ENCODE measurements at places on chromosomes 12 and 14.

DNA sequence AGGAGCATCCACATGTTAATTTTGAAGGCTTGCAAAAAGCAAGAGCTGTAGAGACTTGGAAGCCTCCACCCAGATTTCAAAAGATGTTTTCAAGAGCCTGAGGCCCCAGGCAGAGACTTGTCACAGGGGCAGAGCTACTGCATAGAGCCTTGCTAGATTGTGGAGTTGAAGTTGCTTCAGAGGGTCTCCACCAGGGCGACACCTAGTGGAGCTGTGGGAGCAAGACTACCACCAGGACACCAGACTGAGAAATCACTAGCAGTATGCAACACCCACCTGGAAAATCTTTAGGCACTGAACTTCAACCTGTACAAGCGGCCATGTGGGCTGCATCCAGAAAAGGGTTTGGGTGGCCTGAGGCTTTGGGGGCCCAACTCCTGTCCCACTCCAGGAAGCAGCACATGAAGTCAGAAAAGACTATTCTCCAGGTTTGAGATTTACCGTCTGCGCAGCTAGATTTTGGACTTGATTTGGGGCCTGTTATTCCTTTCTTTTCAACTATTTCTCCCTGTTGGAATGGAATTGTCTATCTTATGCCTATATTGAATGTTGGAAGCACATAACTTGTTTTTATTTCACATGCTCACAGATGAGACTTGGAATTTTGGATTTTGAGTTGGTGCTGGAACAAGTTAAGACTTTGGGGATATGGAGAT is 508.6 kb downstream of the FLRT2 start:
- no peak for DNase-seq

DNA sequence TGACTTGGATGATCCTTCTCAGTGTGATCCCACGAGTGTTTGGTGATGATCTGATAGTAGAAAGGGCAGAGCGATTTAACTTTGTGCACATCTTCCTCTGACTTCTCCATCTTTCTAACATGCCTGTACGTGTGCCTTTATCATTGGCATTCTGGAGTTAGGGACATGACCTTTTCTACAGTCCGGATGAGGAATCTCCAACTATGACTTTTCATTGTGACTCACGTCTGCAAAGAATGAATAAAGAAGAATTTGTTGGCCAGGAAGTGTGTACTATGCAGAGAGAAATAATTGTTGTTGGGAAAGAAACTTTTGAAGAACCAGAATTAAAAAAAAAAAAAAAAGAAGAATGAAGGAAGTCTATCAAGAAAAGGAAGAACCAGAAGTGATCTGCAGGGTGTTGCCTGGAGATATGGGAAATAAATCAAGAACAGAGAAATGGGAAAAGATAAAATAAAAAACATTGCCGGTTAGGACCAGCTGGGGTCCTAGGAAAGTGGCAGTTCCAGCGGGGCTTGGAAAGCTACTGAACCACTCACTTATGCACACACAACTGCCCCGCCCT is 25.3 kb downstream of the PPFIBP1 start:
- no peak for DNase-seq

DNA sequence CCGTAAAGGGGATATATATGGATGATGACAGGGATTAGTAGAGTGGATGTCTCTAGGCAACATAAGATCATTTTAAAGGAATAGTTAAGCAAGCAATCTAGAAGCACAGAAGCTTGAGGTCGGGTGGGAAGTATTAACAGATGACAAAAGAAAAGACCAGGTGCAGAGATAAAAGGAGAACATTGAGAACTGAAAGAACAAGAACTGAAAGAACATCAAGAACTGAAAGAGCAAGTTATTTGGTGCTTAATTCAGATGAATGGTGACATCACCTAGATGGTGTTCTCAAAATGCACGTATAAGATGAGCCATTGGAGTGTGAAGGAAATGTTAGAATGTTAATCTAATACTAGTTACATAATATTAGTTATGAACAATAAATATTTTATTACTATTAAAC is 224.0 kb upstream of the PDE3A start:
- no peak for DNase-seq

- no peak for DNase-seq
Observed at GRCh38 chr12:59619461-59620240, 23.8 kb downstream of the SLC16A7 start.

GRCh38 chr12:99959549-99960170 is 25.1 kb downstream of the ANKS1B start:
- no peak for DNase-seq

DNA sequence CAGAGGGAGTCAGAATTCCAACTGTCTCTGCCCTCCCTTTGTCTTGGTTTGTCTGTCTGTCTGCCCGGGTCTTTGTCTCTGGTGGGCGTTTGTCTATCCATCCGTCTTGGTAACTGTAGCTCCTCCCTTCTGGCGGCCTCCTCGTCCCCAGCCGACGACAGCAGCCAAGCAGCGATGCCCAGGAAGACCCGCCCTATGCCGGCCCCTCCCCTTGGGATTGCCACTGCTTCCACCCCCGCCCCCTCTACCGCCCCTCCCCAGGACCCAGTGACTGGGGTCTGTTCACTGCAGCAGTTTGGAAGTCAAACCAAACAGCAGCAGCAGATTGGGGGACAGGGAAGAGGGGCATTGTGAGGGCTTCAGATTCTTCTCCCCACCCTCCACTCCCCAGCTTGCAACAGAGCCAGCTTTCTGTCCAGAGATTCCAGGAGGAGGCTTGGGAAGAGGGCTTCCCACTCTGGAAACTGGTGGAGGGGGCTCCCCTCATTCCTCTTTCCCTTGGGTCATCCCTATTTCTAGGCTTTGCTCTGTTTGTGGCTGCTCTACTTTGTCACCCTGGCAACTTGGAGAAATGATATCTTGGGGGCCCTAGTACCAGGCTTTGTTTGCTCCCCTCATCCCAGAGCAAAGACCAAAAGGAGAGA is 2.4 kb upstream of the RARG start:
- DNase-seq: peak; percentile 20

DNA sequence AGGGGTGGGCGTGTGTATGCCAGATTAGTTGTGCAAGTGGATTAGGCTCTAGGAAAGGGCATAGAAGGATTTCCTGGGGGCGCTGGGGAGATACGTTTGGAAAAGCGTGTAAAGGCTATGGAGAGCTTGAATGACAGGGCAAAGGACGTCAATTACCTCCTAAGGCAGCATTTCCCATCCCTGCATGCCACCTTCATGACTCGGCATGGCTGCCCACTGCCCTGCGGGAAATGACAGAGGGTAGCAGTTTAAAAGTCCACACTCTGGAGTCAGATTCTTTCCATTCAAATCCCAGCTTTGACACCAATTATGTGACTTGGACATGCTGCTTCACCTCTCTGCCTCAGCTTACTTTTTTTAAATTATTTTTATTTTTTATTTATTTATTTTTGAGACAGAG is 14.8 kb upstream of the TMEM229B start:
- DNase-seq: no peak

All from NCI-H510A treated with DMSO at 0.1 percent for 48 hours (cell line).